ENCODE measurements at places on chromosomes 6 and 20. TPM values are rescaled to one million over a fixed set of nuclear protein-coding genes. Genes with fewer than 3 reads are reported as not detected.
A peak's percentile ranks its signal among the peaks of the same experiment; 100 is the strongest.

DNA sequence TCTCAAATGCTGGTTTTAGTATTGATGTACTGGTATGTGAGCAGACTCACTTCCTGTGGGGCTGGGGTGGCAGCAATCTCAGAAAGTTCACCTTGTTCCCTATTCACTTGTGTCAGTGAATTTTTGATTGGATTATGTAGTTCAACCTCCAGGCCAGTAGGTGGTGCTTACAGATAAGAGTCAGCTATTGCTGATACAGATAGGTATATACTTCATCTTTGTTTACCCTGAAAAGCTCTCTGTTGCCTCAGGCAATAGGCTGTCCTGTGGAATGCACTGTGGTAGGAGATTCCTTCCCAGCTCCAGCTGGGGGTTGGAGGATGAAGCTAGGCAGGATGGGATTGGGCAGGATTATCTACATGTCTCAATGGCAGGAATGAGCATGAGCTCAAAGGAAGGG is 851.2 kb upstream of the EYS start:
- no peak for DNase-seq

DNA sequence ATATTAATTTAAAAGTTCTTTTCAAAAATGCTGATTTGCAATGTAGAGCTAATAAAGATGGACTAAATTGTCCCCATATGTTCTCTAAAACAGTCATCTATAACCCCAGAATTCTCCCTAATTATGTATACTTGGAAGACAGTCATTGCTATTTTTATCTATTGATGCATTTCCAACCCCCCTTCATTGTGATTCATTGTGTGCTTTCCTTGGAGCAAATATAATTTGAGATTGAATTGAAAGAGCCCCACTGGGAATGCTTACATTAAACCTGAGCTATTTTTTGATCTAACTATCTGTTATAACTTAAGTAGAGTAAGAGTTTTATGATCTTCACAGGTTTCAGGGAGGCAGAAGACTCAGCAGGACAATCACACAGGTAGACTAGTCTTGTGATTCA is 73.7 kb upstream of the PTCHD4 start:
- DNase-seq: peak; percentile 4

GRCh38 chr6:149332602-149333265 is 15.2 kb downstream of the TAB2 start:
- DNase-seq: no peak

ZBTB12 gene
- 1.4 TPM for total RNA-seq

DNA sequence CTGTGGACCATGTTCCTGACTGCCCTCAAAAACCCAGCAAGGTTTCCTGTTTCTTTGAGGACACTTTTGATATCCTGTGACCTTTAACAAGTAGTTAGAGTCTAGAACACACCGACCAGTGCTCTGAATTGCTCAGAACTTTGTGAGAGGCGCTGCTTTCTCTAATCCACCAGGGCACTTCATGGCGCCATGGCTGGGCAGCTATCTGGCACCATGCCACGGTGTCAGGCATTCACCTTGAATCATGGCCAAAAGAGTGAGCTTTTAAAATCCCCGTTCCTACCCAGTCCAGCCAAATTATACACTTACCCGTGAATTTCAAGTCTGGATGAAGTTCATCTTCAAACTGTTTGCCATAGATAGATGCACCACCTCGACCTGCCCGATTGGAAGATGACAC is 17.0 kb upstream of the CPNE5 start:
- DNase-seq: no peak

EPPIN gene
- not detected for total RNA-seq

DNA sequence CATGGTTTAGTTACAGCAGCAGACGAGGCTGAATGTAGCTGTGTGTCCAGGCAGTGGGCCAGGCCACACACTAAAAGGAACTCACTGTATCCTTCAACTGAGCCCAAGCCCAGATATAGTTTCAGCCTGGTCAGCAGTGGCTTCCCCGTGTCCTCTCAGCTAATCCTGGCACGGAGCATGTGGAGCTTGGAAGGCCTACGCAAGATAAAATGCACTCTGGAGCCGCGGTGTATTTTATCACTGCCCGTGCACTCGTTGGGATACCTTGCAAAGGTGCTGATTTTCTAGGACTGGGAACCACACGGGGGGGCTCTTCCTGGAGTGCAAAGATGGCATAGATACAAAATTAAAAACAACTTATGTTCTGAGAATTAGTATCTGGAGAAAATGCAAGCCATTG is 48.4 kb upstream of the IYD start:
- no peak for DNase-seq

GRCh38 chr6:3406891-3407809 is 49.7 kb downstream of the SLC22A23 start:
- DNase-seq: no peak

DNA sequence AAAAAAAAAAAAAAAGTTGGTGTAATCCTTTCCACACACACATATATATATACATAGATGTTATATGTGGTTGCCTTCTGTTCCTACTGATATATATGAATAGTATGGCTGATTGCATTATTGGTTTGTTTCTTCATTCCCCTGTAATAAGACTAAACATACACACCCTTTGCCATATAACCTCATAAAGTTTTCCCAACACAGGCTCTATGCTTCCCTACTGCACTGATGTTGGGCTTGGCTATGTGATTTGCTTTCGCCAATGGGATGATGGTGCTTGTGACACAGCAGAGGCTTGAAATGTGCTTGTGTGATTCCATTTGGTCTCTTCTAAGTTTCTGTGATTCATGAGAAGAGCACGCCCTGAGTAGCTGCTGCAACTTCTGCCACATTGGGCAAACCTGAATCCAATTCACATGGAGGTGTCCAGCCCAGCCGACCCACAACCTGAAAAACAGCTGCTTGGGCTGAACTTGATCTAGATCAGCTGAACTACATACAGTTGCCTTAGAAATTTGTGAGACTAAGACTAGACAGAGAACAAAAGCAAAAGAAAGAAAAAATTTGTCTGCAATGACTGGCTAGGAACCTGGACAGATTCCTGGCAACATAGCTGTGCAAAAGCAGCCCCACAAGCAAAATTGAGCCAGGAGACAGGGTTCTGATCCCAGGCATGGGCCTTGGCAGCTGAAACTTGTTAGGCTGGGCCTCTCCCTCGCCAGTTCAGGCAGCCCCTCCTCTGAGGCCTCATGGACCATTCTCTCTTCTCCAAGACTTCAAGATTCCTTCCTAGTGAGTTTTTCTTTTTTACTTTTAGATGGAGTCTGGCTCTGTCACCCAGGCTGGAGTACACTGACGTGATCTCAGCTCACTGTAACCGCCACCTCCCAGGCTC is 13.4 kb upstream of the TBC1D20 start:
- no peak for DNase-seq

SLC17A3 gene
- total RNA-seq: not detected

GRCh38 chr6:157469378-157469777 is 88.4 kb downstream of the ZDHHC14 start:
- DNase-seq: no peak

CARMIL1 gene
- 6.8 TPM for total RNA-seq

GRCh38 chr6:29631209-29631810 is 1.7 kb downstream of the GABBR1 start:
- no peak for DNase-seq

DNA sequence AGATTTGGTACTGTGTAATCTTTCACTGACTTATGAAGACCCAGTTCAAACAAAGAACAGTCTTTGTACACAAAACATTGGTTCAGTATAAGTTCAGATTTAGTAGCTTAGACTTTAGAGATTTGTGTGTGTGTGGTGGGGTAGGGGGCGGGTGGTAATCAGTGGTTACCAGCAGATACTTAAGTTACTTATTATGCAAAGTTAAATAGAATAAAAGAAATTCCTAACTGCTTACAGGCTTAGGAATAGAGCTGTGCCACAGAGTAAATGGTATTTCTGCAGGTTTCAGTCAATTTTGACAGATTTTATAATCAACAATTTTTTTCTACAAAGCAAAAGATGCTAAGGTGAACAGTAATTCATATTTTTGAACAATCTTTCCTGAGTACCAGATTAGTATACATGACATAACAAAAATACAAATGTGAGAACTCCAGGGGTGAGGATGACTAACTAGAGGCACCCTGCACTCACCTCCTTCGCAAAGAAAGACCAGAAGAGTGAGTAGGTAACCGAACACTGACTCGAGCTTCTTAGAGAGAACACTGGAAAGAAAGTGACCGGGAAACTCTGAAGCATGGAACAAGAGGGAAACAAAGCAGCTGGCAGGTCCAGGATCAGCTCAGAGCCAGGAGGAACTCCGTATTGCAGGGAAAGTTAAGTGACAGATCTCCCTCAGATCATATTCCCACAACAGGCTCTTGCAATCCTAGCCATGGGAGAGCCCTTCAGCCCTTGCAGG is 560.6 kb downstream of the COL12A1 start:
- DNase-seq: no peak

- DNase-seq: peak; percentile 41
Measured at GRCh38 chr6:127879685-127880084, 21.2 kb downstream of the THEMIS start.

GTSF1L gene
- total RNA-seq: not detected

SOX18 gene
- 0.12 TPM for total RNA-seq

DNA sequence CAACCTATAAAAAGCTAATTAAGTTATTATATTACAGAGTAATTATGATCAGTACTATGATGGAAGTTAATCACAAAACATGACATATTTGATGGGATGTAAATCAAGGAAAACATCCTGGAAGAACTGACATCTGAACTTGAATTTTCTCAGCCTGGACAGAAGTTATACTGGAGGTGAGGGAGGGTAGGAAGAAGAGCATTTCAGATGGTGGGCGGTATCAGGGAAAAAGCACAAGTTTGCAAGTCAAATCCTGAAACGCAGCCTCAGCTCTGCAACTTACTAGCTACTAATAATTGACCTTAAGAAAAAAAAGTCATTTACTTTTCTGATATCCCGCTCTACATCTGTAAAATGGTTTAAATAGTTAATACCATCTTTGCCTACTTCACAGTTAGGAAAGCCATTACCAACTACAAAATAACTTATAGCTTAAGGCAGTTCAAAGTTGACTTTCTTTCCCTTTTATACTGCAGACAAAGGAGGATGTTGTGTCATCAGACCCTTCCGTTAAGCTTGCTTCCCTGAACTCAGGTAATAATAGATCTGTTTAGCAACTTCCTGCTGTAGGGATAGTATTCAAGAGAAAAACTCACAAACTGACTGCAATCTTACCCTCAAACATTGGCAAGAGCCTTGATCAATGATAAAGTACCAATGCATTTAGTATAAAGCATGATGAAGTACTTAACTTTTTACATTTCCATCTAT is 21.0 kb downstream of the NOL7 start:
- DNase-seq: no peak

DNA sequence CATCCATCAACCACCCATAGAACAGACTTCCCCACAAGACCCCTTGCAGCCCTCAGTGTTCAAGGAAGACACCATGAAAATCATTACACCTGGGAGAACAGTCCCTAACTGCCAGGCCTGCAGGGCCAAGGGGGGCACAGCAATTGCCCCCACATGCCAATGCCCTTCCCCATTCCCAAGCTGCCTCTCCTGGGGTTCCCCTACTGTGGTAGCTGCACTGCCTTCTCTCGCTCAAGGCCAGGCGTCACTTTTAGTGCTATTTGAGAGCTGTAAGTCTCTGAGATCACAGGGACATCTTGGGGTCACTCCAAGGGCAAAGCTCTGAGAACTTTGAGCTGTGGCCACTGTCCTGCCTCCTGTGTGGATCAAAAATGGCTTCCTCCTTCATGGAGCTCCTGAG is 6.0 kb upstream of the ACSS1 start:
- DNase-seq: no peak

PLAGL2 gene
- total RNA-seq: 6.0 TPM

CALHM4 gene
- not detected for total RNA-seq

- DNase-seq: no peak
Measured at GRCh38 chr6:167974640-167975344, 22.7 kb upstream of the KIF25 start.

- no peak for DNase-seq
Measured at GRCh38 chr6:9507136-9507895, 907.6 kb downstream of the TFAP2A start.

GRCh38 chr20:14055127-14055742 is 59.9 kb downstream of the MACROD2 start:
- DNase-seq: peak; percentile 63

DNA sequence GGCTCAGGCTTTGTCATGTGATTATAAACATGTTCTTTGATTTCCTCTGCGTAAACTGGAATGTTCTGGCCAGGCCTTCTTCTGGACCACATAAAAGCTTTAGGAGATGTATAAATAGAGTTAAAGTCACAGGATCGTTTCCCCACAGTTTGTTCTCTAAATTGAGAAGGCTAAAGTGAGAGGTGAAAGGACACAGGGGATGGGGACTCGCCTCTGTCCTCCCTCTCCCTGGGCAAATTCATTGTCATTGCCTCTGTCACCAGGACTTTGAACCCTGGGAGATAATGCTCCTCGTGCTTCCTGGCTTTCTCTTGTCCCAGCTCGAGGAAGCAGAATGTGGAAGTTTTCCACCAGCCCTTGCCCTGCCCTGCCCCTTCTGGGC is 20.3 kb upstream of the ZFAND3 start:
- DNase-seq: no peak

- DNase-seq: no peak
Measured at GRCh38 chr6:107871976-107872375, 47.9 kb upstream of the SCML4 start.

GRCh38 chr6:49072146-49072545 is 390.9 kb downstream of the MMUT start:
- peak; percentile 43 for DNase-seq

DNA sequence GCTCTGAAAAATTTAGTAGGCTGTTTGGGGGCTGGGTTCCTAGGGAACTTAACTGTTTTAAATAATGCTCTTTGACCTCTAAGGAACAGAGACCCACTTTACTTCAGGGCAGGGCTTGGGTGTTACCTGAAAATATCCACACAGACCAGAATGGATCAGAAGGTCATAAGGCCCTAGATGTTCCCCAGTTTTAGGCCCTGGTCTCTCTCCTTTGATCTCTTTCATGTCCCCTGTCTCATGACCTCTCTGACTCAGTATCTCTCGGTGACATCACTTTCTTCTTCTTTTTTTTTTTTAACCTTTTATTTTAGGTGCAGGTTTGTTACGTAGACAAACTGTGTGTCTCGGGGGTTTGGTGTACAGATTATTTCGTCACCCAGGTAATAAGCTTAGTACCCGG is 272.1 kb upstream of the SGK1 start:
- no peak for DNase-seq

PROCR gene
- total RNA-seq: 47.8 TPM

DNA sequence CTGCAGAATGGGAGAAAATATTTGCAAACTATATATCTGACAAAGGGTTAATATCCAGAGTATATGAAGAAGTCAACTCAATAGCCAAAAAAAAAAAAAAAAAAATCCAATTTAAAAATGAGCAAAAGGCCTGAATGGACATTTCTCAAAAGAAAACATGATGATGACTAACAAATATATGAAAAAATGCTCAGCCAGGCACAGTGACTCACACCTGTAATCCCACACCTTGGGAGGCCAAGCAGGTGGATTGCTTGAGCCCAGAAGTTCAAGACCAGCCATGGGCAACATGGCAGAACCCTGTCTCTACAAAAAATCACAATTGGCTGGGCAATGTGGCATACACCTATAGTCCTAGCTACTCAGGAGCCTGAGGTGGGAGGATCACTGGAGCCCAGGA is 2.1 kb upstream of the ECHDC1 start:
- DNase-seq: no peak

All from RPMI7951 (cell line).